Activated T-cell treated with anti-CD3 and anti-CD28 coated beads for 48 hours (primary cell): ENCODE measurements at places on chromosomes 3 and 15.
A peak's percentile ranks its signal among the peaks of the same experiment; 100 is the strongest.

DNA sequence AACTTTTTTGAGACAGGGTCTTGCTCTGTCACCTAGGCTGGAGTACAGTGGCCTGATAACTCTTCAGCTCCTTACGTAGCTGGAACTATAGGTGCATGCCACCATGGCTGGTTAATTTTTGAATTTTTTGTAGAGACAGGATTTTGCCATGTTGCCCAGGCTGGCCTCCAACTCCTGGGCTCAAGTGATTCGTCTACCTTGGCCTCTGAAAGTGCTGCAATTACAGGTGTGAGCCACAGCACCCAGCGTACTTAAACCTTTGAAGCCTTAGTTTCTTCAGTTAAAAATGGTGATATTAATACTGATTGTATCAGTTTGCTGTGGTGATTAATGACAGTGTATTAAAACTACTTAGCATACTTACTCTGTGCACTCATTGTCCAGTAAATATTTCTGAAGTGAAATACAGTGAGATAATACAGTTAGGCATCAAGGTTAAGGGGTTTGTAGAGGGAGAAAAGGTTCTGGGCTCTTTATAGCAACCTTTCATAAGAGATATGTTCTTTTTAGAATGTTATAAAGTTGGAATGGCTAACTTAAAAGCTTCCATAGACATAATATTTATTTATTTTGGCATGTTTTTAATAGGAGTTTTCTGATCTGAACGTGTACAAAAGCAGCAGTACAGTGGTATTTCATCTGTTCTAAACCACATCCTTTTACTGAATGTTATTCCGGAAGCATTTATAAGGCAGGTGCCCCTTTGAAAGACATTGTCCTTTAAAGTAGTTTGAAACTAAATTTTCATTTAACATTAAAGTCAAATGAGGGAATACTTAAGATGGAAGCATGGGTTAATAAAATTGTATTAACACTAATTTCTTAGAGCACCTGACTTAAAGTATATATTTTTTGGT is 23.6 kb downstream of the NCK1 start:
- DNase-seq: no peak

DNA sequence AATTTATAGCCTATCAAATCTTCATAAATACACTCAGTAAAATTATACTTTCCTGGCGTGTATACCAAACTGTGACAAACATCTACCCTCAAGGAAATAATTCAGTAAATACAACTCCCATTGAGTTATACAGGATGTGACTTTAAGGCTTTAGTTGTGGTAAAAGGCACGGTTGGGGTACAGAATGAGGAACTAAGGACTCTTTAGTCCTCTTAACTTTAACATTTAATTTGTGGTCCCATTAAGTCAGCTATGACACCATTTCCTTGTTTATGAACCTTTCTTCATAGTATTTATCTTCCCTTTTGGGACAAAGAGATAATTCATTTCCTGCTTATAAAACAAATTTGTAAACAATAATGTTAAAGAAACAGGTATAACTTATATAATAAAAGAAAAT is 30.2 kb downstream of the IFT80 start:
- DNase-seq: no peak

GRCh38 chr3:156563900-156564682 is 9.2 kb upstream of the SSR3 start:
- no peak for DNase-seq

- DNase-seq: no peak
Measured at GRCh38 chr3:194009892-194010533, 125.9 kb upstream of the HES1 start.

- no peak for DNase-seq
Measured at GRCh38 chr3:58158442-58159153, 52.2 kb downstream of the DNASE1L3 start.

- peak; percentile 49 for DNase-seq
Measured at GRCh38 chr15:63971427-63971805, 74.9 kb downstream of the DAPK2 start.

DNA sequence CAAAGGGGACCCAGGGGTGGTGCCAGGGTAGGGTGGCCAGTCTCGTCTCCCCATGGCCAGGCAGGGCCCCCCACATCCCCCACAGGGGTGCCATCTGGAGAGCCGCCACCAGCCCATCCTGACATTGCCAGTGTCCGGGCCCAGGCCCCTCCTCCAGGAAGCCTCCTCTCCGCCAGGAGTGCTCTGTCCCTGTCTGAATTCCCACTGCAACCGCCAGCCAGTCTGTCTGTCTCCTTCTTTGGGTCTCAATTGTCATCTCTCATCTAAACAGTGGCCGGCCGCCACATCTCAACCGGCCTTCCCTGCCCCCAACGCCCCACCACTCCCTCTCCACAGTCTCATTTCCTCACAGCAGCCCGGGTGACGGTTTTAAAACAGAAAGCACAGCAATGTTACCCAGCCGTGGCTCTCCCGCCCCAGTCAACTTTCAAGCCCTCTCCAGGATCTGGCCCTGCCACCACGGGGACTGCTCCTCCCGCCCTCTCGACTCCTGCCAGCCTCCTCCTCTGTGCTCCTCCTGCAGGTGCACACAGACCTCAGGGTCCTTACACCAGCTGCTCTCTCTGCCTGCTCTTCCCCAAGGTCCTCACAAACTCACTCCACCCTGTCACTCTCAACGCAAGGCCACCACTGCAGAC is 57.0 kb downstream of the IQSEC1 start:
- peak; percentile 27 for DNase-seq

GRCh38 chr3:125647318-125648014 is 52.2 kb upstream of the OSBPL11 start:
- DNase-seq: no peak

DNA sequence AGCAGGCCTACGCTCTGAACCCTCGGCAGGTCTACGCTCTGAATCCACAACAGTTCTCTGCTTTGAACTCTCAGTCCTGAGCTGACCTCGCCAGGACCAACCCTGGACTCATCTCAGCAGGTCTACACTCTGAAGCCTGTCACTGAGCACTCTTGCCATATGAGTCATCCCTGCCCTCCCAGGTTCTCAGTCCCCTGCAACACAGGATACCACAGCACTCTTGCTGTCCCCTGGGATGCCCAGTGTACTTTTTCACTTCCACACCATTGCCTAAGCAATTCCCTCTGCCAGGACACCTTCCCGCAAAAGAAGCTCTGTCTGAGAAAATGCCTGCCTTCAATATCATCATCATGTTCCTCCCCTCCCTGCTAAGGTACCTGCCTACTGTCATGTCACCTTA is 42.0 kb downstream of the NUP210 start:
- no peak for DNase-seq

DNA sequence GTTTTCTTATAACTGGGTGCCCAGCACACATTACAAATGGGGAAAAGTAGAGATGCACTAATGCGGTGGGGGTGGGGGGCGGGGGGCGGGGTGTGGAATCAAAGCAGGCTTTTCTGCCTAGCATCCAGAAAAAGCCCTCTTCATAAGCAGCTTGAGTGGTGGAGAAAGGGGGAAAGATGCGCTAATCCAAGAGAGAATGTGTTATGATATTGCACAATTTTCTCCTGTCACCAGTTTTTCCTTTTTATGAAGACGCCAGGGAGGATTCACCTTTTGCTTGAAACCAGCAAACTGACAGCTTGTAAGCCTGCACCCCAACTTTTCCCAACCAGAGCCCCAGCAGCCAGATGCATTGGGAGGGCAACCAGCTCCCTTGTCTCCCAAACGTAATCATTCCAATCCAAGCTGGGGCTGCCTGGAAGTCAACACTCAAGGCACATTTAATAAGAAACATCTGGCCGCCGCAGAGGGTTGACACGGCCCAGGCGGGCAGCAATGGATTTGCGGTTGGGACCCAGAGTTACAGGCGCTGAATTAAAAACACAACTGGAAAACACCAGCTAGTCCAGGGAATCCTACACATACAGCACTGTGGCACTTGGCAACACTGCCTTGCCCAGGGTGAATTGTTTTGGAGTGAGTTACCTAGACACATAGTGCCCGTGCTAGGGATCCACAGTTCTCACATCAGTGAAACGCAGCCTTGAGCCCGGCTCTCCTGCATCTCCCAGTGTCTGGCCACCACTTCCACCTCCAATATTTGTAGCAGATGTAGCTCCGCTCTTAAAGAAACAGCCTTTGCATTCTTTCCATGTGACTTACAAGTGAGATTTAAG is 218.5 kb upstream of the PRICKLE2 start:
- no peak for DNase-seq

DNA sequence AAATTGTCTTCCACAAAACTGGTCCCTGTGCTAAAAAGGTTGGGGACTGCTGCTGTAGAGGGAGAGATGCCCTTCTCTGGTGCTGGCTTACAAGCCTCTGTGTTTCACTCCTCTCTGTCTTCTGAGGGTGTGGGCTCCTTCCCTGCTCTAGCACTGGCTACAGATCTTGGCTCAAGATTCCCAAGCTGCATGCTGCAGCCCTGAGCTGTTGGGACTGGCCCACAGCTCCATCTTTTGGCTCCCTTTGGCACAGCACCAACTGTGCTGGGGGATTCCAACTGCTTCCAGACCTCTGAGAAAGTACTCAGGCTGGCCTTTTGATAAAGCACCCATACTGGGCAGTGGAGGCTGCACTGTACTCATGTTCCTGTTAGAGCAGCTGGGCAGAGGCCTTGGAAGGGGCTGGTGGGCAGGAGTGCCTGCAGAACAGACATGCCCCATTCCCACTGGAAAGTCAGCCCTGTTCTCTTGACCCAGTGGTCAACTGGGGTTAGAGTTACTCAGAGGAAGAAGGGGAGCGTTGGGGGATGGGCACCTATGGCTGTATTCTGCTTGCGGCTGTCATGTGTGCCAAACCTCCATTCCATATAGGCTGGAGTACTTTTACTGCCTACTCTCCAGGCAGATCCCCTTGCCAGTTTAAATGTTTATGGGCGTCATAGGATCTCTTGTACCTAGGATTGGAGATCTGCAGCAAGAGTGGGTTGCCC is 55.7 kb downstream of the GALK2 start:
- no peak for DNase-seq

GRCh38 chr3:82596805-82597204 is 835.4 kb upstream of the GBE1 start:
- no peak for DNase-seq

GRCh38 chr3:187227658-187228258 is 30.5 kb downstream of the RTP1 start:
- no peak for DNase-seq

GRCh38 chr3:42129014-42129953 is 38.1 kb downstream of the TRAK1 start:
- no peak for DNase-seq

DNA sequence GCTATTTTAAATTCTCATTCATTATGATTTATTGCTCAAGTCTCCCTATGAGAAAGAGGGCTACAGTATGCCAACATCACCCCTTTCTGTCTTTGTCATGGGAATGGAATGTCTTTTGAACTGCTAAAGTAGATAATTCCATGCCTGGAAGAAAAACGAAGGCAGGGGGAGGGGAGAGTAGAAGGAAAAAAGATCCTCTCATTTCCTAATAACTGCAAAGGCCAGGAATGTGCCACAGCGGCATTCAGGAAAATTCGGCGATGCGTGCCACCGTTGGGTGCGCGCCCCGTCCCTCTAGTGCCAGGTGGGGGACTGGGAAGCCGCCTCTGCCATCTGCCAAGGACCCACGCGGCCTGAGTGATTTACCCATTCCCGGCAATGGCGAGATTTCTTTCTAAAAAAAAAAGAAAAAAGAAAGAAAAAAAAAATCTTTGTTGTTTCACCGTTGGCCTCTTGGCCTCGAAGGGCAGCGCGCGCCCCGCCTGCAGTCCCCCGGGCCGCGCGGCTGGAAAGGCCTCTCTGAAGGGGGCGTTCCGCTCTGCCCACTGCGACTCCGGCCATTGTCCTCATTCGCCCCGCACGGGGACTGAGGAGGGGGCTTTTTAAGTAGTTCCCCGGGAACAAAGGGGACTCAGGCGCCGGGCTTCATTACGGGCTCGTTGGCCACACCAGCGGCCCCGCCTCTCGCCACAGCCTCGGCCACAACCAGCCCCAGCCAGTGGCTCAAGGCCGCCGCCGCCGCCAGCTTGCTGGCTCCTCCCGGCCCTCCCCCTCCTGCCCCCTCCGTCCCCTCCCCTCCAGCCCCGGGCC is 54.5 kb downstream of the CPN2 start:
- no peak for DNase-seq

DNA sequence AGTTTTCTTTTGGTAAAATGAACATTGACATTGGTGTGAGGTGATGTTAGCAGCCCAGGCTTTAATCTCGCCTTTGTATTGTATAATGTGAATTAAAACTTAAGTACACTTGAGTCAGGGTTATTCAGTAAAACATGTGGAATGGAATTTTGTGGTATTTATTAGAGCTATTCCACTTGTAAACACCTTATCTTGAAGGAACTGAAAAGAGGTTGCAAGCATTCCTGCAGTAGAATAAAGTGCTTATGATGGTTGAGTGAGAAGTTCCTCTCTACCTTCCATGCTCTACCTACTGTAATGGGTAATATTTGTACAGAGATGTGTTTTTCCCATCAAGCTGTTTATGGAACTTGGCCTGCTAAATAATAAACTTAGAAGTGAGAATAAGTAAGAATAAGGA is 36.1 kb downstream of the HMG20A start:
- no peak for DNase-seq

- DNase-seq: no peak
Measured at GRCh38 chr3:122975163-122975923, 52.2 kb downstream of the SEMA5B start.

- DNase-seq: no peak
Measured at GRCh38 chr3:79187426-79187825, 580.4 kb downstream of the ROBO1 start.

GRCh38 chr3:66362541-66362941 is 138.3 kb downstream of the LRIG1 start:
- DNase-seq: no peak

DNA sequence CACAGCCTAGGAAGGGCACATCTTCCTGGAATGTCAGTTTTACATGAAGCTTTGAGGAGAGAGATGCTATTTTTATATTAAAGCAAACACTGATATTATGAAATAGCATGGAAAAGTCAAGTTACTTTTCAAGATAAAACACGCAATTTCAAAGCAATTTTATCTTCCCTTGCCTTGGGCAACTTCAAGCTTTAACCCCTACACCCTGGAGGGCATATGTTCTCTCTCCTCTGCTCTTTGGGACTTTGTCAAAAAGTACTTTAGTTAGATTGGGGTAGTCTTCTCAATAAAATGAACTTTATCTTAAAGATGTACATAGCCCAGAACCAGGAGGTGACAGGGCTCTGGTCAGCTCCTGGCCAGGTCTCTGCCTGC is 86.9 kb upstream of the PLXNA1 start:
- no peak for DNase-seq
